ENCODE measurements at places on chromosomes 5 and 9. TPM values are rescaled to one million over a fixed set of nuclear protein-coding genes. Genes with fewer than 3 reads are reported as not detected.

Gene SLC1A3
- polyA plus RNA-seq, result 3.8 TPM

Gene CDH9
- polyA plus RNA-seq, result not detected

Gene SLC36A3
- polyA plus RNA-seq, result not detected

Gene NFIB
- 0.14 TPM for polyA plus RNA-seq

Gene TOR4A
- 3.0 TPM for polyA plus RNA-seq

Gene NAIP
- 4.7 TPM for polyA plus RNA-seq

Gene PCDHB11
- not detected for polyA plus RNA-seq

Gene ARSK
- 8.0 TPM for polyA plus RNA-seq

Gene GPR21
- polyA plus RNA-seq, result not detected

Gene EGFL7
- polyA plus RNA-seq, result not detected

Gene SAXO1
- not detected for polyA plus RNA-seq

Gene ARHGEF39
- 28.9 TPM for polyA plus RNA-seq

Gene SUSD3
- 32.9 TPM for polyA plus RNA-seq

Gene HTR1A
- not detected for polyA plus RNA-seq

Gene TMEM252
- not detected for polyA plus RNA-seq

Gene SPINK6
- polyA plus RNA-seq, result not detected

Gene IFNA21
- not detected for polyA plus RNA-seq

Gene TLE4
- polyA plus RNA-seq, result 11.1 TPM

Gene FAM240B
- polyA plus RNA-seq, result not detected

Gene RMI1
- 28.4 TPM for polyA plus RNA-seq
